Stimulated activated naive CD4-positive, alpha-beta T cell (primary cell): ENCODE measurements at places on chromosomes 11 and 22.
A peak's percentile ranks its signal among the peaks of the same experiment; 100 is the strongest.

DNA sequence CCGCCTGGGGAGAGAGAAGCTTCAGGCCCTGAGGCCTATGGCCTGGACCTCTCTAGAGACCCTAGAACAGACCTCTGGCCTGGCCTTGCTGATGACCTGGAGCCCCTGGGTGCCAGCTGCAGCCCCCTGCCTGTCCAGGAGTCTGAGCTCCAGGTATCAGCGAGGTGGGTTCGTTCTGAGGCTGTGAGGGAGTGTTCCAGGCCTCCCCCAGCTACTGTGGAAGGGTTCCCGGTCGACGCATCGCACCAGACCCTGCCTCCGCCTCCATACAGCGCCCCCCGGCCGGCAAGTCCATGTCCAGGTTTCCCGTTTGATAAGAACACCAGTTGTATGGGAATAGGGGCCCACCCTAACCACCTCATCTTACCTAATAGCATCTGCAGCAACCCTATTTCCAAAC lies 111.1 kb downstream of the KCNQ1 start:
- no peak for DNase-seq

DNA sequence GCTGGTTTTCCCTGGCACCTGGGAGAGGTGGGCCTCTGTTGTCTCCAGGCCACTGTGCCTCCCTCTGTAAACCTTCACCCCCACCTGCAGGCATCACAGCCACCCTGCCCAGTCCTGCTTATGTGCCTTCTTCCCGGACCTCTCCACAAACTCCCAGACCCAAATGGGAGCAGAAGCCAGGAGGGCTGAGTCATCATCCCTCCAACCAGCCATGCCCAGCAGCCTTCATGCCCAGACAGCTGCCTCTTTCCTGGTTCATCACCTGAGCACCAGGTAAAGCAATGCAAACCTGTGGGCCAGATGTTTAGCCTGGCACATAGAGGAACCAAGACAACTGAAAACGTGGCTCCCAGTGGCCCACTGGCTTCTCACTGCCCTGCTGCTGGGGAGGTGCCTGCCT lies 2.1 kb upstream of the TMPRSS4 start:
- no peak for DNase-seq

- DNase-seq = no peak
Observed at GRCh38 chr11:75606099-75606498, 44.0 kb downstream of the SERPINH1 start.

DNA sequence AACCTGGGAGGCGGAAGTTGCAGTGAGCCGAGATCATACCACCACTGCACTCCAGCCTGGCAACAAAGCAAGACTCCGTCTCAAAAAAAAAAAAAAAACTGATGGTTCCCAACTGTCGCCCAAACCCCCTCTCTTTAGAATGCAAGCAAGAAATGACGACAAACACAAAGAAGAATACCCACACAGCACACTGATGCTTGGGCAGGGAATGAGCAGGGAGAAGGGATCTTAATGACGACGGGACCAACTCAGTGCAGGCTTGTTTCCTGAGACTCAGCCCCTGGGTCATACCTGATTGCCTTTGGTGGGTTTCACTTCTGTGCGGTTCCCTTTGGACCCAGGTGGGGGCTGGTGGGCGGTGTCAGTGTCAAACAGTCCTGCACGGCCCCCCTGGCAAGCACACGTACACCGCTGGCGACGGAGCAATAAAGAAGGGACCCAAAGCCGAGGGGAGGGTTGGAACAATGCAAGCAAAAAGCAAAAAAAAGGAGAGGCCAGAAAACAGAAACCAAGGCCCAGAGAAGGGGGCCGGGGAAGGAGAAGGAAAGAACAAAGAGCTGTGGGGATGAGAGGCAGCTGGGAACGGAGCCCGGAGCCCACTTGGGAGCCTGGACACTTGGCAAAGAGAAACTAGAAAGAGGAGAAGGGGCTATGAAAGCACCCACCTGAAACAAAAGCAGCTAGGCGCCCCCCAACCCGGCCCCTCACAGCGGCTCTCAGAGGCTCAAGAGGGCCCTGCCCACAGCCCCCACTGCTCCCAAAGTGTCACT lies 99.6 kb downstream of the CELSR1 start:
- no peak for DNase-seq

GRCh38 chr22:50473855-50474671 lies 772 bp downstream of the SBF1 start:
- DNase-seq = no peak

- DNase-seq = no peak
Observed at GRCh38 chr22:43400449-43400848, 11.4 kb upstream of the MPPED1 start.

- DNase-seq = no peak
Observed at GRCh38 chr11:106077609-106078455, at the start of gene AASDHPPT. TSS of gene AASDHPPT (plus strand) at chr11:106077662. CDS start at chr11:106077711, 49 bp downstream.

- no peak for DNase-seq
Observed at GRCh38 chr11:134838708-134839107, 426.7 kb upstream of the B3GAT1 start.

DNA sequence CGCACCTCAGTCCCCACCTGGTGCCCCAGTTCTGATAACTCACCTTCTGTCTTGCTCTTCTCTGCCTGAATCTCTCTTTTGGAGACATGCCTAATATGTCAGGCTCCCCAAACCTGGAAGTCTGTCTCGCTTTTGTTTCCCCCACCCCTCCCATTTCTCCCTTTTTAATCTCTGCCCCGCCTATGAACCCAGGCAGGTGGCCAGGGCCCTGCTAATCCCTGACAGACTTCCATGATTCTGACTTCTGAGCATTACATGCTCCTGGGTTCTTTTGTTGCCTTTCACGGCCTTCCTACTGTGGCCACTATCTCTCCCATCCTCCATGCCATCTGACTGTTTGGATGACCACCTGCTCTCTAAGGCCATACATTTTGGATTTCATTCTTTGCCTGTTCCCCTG lies 1120.9 kb upstream of the CCDC90B start:
- DNase-seq = no peak

DNA sequence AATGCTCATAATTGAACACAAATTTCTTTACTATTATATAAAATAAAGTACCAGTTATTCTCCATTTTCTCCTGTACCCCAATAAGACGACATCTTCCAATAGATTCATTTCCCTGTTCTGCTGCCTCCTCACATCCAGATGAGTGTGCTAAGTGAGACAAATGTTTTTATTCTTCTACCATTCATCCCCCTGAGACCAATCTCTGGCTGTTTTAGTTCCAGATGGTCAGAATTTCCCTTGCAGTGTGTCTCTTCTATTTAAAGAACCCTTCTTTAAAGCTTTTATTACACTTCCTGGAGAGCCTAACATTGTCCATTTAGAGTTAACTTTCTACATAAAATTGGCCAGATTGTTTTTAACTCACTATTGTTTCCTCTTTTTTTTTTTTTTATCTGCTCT lies 41.2 kb upstream of the GLYATL1 start:
- no peak for DNase-seq

DNA sequence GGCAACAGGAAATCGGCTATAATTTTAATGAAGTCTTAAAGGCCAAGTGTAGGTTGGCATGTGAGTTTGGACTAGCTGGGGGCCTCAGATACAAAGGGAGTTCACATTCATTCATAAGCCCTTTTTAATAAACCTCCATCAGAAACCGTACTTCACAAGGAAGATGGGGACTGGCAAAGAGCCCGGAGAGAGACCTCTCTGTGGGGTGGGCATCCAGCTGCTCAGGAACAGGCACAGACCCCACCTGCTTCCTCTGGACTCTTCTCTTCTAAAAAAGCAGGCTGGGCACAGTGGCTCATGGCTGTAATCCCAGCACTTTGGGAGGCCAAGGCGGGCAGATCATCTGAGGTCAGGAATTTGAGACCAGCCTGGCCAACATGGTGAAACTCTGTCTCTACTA lies 3.9 kb upstream of the ARFGAP3 start:
- no peak for DNase-seq

GRCh38 chr11:44277196-44278090 lies 32.5 kb downstream of the ALX4 start:
- no peak for DNase-seq

GRCh38 chr11:65422633-65423515 lies at the start of gene NEAT1:
TSS of gene NEAT1 (plus strand) at chr11:65422798.
- DNase-seq = peak; percentile 66

GRCh38 chr11:76282172-76282571 lies 75.9 kb upstream of the WNT11 start:
- DNase-seq = no peak

GRCh38 chr22:22884010-22884887 lies 3.4 kb upstream of the IGLL5 start:
- peak; percentile 26 for DNase-seq

GRCh38 chr11:65834202-65834601 lies 439 bp downstream of the SNX32 start:
- DNase-seq = no peak

- DNase-seq = no peak
Observed at GRCh38 chr22:23259916-23260644, 79.8 kb downstream of the BCR start.

- no peak for DNase-seq
Observed at GRCh38 chr11:102932678-102933077, 22.9 kb downstream of the MMP13 start.

DNA sequence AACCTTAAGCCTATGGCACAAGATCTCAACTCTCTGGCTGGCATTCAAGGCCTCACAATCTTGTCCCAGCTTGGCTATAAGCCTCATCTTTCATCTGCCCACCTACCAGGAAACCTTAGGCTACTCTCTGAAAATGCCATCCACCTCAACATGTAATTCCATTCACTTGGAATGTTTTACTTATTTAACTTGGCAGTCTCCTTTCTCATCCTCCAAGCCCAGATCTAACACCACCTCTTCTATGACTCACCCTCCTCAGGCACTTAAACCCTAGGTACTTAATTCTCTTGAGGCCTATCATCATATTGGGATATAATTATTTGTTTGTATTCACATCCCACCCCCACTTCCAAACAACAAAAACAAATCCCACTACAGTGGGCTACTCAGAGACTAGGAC lies 15.0 kb downstream of the POGLUT3 start:
- DNase-seq = no peak

GRCh38 chr22:48942698-48943566 lies 884.7 kb downstream of the BRD1 start:
- no peak for DNase-seq

DNA sequence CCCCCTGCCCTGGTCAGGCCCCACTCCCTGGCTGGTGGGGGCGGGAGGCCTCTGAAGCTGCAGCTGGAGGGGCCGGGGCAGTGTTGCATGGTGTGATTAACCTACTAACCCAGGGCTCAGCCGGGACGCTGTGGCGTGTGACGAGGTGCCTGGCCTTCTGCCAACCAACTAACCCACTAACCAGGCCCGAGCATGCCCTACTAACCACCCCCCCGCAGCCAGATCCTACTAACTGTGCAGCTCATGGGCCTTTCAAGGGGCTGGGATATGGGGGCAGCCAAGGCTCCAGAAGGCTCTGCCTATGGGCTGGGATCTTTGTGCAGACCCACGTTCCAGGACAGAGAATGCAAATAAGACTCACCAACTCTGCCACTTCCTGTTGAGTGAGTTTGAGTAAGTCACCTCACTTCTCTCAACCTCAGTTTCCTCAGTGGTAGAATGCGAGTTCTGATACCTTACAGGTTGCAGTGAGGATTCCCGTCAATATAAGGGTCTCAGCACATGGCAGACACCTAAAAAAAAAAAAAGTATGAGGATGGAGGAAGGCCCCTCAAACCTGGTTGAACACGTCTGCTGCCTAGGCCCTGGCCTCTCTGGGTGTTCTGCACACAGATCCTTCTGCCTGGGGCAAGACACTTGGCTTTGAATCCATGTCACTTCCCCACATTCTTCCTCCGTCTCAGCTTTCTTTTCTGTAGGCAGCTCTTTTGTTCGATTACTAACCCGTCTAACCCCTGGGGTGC lies 14.1 kb downstream of the MIAT start:
- peak; percentile 73 for DNase-seq

DNA sequence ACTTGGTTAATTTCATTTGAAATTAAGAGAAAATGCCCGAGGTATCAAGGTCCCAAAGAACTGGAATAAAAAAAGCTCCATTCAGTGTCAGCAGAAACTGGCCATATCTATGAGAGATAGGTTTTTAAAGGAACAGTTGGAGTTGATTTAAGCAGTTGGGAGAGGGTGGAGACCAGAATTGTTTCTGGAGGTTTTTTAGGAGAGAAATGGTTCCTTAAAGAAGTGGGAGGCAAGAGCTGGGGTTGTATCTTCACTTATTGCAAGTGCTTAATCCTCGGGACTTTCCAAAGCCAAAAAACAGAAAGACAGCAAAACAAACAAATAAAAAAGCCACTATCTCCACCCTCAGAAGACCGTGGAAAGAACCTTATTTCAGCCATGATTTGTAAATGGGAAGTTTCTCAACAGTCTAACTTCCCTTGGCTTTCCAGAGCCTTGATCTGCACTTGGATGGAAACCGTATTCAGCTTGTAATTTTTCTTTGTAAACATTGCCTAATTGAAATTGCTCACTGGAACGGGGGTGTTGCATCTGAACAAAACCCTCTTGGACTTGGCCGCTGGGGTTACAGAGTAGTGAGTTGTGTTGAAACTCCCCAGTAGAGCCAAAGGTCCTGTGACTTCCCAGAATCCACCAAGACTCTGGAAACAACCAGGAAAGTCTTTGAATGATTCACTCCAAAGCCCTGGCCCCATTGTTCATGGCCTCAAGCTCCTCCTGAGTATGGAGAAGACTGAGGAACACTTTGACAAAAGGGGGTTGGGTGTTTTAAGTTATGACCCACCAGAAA lies 115.6 kb downstream of the SLC1A2 start:
- no peak for DNase-seq

DNA sequence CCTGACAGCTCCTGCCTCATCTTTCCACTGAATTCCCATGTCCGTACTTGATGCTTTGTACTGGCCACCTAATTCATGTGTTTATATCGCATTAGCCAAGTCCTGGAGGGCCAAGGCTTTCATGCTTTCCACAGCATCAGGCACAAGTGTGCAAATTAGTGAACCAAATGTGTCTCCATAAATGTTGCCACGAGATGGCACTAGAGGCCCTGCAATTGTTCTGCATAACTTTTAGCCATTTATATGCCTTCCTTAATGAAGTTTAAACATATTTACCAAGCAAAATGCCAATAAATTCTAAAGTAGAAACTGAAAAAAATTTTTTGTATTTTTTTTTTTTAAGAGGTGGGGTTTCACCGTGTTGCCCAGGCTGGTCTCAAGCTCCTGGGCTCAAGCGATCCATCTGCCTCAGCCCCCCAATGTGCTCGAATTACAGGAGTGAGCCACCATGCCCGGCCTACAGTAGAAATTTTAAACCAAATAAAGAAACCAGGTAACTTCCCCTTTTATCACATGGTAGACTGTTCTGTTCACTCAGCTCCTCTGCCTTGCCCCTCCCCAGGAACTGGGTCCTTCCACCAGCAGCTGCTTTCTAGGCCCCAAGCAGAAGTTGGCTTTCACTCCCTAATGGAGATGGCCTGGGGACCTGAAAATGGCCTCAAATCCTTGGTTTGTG lies 20.8 kb upstream of the IL18BP start:
- DNase-seq = peak; percentile 47

DNA sequence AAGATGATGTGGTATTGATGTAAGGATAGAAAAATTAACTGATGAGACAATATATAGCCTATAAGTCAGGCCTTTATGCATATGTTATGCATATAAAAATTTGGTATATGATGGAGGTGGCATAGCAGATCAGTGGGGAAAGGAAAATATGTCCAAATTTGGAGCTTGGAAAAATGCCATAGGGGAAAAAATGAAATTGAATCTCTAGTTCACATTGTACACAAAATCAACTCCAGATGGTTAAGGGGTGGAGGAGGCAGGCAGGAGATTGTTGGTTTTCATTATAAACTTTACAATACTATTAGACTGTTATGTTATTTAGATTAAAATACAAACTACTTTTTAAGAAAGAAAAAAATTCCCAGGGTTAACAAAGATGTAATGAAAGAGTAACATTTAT lies 15.1 kb upstream of the CD3E start:
- no peak for DNase-seq

GRCh38 chr22:43391306-43391705 lies 20.5 kb upstream of the MPPED1 start:
- no peak for DNase-seq
